ENCODE measurements at places on chromosomes 12 and 14.

DNA sequence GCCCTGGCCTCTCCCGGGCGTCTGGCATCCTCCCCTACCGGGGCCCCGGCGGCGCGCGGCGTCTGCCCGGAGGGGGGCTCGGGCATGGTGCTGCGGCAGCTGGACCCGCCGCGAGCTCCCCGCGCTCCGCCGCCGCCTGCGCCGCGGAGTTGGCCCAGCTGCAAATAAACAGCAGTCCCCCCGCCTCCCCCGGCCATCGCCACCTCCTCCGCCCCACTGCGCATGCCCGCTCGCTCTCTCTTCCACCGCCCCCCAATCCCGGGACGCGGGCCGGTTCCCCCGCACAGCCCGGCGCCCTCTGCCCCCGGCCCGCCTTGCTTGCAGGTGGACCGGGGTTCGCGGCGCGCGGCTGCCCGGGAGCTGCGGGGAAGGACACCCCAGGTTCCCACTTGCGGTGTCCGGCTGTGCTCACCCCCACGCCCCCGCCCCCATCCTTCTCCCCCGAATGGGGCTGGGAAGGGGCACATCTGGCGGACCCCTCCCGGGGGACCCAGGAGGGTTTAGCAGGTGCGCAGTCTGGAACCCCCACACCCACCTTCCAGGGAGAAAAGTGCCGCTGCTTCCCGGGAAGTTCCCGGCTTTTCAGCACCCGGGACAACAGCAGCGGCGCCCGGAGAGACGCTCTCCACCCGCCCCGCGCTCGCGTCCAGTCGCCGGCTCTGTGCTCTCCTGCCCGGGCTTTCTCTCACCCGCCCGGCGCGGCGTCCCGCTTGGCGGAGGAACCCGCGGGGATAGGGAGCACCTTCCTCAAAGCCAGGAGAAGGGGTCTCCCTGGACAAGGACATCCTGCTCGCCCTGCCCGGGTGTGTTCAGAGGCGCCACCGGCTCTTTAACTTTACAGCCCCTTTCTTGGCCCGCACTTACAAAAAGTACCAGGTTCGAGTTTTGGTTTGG, at the start of gene TMTC1:
Gene TMTC1, minus strand, starts transcription at position 170 of the 894 bp plus-strand sequence. CDS start 191 bp downstream, outside the sequence.
- no peak for DNase-seq

GRCh38 chr12:43832463-43833168, 3.3 kb upstream of the TMEM117 start:
- no peak for DNase-seq

DNA sequence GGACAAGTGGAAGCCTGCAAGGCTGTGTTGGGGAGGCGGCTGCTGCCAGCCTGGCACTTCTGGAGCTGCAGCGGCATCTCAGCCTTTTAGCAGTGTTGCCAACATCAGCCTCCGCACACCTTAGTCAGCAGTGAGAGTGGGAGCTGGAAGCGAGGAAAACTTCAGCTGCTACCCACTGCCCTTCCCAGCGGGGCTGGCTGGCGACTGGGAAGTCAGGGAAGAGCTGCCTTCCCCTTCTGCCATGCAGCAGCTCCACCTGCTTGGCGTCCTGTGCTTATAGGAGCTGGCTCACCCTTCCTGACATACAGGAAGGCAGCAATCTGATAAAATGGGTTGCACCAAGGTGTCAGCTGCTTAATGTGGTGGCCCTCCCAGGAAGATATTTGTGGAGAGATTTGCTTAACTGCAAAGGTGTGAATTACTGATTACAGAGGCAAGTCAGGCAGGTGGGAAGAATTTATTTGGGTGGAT, 15.4 kb upstream of the PLEKHG3 start:
- no peak for DNase-seq

- no peak for DNase-seq
These were observed 244.8 kb downstream of the IPO8 start for GRCh38 chr12:30450872-30451271.

GRCh38 chr14:53022593-53022992, 71.7 kb upstream of the FERMT2 start:
- DNase-seq: no peak

DNA sequence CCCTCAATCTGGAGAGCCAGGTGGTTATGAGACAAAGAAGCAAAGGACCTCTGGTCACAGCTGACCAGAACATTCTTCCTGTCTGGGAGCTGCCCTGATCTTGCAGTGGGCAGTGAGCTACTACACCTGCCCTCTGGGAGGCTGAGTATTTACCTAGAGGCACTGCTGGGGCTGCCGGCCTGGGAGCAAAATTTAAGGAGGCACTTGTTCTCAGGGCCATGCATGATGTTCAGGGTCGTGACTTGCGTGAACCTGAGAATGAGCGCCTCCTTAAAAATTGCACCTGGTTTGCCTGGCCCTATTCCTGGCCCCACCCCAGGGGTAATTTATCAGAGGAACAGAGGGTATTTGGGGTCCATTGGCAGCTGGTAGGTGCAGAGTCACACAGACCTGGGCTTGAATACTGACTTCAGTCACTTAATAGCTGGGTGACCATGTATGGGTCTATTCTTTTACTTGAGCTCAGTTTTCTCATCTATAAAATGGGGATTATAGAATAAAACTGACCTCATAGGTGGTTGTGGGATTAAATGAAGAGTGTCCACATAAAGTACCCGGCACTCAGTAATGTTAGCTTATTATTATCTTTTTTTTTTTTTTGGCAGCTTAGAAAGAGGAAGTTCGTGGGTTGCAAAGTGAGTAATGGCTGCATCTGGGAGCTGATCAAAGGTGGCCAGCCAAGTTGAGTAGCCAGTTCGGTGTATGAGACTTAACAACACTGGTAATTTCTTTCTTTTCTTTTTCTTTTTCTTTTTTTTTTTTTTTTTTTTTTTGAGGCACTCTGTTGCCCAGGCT, 107.4 kb upstream of the MED13L start:
- no peak for DNase-seq

DNA sequence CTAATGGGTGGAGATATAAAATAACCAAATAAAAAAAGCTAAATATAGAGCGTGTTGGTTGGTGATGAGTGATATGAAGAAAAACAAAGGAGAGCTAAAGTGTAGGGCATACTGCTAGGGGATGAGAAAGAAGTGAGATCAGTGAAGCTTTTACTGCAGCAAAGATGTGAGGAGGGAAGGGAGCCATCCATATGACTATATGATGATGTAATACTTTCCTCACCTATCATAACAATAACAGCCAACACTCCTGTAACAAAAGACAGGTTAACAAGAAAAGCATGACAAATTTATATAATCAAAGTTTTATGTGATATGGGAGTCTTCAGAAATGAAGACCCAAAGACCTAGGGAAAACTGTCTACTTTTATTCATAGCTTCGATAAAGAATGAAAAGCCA, 57.4 kb upstream of the LRFN5 start:
- DNase-seq: no peak

GRCh38 chr14:54026671-54027070, 70.0 kb upstream of the BMP4 start:
- DNase-seq: no peak

GRCh38 chr14:99625476-99625875, 19.5 kb upstream of the HHIPL1 start:
- DNase-seq: no peak

- no peak for DNase-seq
These were observed 157.6 kb downstream of the DUSP6 start for GRCh38 chr12:89194683-89195082.

DNA sequence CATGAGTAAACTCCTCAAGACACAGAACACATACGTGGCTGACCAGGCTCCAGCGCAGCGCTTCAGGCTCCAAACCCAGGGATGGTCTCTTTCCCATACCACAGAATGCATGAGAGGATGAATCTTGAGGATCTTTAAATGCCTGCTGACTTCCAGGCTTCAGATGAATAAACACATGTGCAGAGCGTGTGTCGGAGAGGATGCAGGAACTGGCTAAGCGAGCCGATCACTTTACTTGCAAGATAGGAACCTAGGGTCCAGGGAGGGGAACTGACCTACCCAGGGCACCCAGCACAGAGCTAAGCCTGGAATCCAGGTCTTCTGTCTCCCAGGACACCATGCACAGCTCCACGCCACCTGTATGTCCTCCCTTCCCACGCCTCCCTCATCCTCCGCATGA, 209.8 kb downstream of the BCL11B start:
- no peak for DNase-seq

GRCh38 chr12:4564818-4565217, 2.8 kb downstream of the DYRK4 start:
- peak; percentile 20 for DNase-seq

DNA sequence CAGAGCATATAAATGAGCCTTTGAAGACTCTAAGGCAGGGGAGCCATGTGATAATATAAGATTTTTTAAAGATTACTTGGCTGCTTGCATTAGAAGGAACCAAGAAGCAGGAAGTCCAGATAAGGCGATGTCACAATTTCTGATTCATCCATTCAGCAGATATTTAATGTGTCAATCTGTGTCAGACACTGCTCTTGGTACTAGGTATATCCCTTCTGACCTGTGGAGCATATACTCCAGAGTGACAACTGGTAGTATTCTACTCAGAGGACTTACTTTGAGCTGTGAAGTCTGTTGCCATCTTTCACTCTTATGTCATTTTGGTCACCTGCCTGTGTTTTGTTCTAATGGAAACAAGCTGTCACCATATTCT, 10.7 kb downstream of the EID3 start:
- DNase-seq: no peak

- DNase-seq: no peak
These were observed 77.1 kb downstream of the TTLL5 start for GRCh38 chr14:75738192-75738591.

GRCh38 chr12:50597200-50598195, 92.7 kb downstream of the DIP2B start:
- DNase-seq: peak; percentile 55

DNA sequence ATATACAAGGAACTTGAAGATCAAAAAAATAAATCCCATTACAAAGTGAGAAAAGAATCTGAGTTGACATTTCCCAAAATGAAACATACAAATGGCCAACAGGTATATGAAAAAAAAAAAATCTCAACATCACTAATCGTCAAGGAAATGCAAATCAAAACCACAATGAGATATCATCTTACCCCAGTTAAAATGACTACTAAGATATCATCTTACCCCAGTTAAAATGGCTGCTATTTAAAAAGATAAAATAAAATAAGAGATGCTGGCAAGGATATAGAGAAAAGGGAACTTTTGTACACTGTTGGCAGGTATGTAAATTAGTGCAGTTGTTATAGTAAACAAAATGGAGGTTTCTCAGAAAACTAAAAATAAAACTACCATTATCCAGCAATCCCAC, 44.4 kb downstream of the PLEKHG7 start:
- no peak for DNase-seq

GRCh38 chr14:71555654-71556559, 376.3 kb upstream of the RGS6 start:
- DNase-seq: peak; percentile 98

DNA sequence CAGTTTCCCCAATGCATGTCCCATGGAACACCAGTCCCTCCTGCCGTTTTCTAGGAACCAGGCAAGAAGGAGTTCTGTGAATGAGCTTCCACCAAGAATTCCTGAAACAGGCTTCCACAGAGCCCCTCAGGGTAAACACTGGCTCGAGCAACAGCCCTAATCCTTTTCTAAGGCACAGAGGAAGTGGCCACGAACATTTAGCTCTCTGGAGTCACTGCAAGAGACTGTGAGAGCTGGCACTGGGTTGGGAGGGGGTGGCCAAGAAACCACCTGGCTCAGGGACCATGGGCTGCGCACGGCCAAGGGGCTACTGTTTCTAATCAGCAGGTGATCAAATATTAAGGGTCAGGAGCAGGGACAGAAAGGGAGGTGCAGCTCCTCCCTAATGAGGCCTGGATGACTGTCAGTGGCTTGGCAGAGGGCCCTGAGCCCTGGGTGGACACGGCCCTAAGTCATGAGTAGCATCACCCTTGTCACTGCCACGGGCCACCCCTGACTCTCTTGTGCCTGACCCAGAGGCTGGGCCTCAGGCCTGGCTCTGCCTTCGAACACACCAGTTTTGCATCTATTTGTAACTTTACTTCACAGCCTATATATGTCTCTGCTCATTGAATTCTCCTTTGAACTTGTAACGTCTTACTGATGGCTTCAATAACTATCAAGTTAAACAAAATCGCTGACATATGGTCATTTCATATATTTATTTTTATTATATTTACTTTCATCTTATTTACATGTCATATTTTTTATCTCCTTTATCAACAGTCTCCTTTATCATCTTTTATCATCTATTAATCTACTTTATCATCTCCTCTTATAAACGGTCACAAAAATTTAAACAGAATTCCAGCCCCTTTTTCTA, 154.0 kb downstream of the DICER1 start:
- DNase-seq: no peak

GRCh38 chr14:99003646-99004045, 268.4 kb downstream of the BCL11B start:
- no peak for DNase-seq
